ENCODE measurements at places on chromosomes 5 and 9.
A peak's percentile ranks its signal among the peaks of the same experiment; 100 is the strongest.

DNA sequence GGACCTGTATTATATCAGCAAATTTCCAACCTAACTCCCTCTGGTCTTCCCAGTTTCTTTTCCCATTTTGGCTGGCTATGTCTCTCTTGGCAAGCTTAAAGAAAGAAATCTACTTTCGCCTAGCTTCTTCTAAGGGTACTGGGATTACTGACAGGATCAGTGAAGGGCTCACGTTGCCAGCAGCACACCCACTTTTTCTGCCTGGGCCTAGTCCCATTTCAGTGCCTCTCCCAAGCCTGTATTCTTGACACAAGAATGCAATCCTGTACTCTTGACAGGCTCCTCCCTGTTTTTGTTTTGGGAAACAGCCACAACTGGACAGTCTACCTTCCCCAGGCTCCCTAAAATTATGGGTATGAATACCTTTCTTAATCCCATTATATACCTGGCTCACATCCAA is 170.5 kb downstream of the EPB41L4A start:
- peak; percentile 5 for DNase-seq

GRCh38 chr9:13139641-13140171 is 139.8 kb downstream of the MPDZ start:
- DNase-seq, result no peak

GRCh38 chr9:37192803-37193202 is 72.4 kb downstream of the ZCCHC7 start:
- no peak for DNase-seq

GRCh38 chr9:127237801-127238200 is 26.8 kb upstream of the GARNL3 start:
- no peak for DNase-seq

- no peak for DNase-seq
These were observed 95.8 kb downstream of the PLCXD3 start for GRCh38 chr5:41414598-41414997.

- DNase-seq, result no peak
These were observed 580 bp upstream of the PRRX2 start for GRCh38 chr9:129664746-129665388.

DNA sequence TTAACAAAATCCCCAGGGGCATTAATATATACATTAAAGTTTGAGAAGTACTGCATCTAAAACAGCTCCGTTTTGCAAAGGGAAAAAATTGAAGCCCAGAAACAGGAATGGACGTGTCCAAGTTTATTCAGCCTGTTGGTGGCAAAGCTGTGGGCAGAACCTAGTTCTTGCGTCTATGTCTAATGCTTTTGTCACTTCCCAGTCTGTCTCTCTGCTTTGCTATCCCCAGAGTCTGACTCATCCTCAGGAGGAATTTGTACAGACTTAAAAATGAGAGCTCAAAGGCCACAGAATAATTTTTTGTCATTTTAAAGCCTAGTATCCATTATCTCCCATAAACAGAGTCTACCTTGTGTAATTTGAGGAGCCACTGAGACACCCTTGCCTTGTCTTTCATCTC is 330.9 kb upstream of the GRIA1 start:
- DNase-seq, result no peak

- no peak for DNase-seq
These were observed 977 bp upstream of the PAM start for GRCh38 chr5:102753889-102754766.

GRCh38 chr5:146710348-146710747 is 168.2 kb downstream of the PPP2R2B start:
- no peak for DNase-seq

- no peak for DNase-seq
These were observed 10.4 kb upstream of the FIBCD1 start for GRCh38 chr9:130949188-130950038.

DNA sequence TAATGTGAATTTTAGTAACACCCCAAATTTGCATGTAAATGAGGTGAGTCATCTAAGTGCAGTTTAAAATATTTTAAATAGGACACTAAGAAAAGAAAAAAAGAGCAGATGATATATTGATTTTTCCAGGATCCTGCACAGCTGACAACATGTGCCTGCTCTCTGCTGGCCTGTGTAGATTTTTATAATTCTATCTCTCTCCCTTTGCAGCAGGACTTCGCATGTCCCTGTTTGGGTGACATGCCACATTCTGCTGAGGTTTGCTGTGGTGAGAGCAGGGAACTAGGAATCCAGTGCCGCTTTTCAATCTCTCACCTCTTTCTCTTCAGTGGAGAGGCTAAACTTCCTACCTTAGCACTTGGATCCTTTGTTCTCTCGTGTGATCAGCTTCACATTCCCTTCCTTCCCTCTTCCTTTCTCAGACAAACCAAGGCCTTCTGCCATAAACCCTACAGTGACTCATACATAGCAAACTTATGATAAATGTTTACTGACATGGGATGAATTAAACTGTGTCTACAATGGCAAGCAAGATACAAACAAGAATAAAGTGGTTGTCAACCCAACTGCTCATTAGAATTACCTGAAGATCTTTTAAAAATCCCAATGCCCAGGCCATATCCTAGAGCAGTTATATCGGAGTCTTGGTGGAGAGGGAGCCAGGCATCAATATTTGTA is 198.8 kb upstream of the EFNA5 start:
- DNase-seq, result no peak

- DNase-seq, result no peak
These were observed 61.5 kb downstream of the OSTF1 start for GRCh38 chr9:75149841-75150241.

- DNase-seq, result no peak
These were observed 504.5 kb downstream of the NFIB start for GRCh38 chr9:13809401-13809800.

DNA sequence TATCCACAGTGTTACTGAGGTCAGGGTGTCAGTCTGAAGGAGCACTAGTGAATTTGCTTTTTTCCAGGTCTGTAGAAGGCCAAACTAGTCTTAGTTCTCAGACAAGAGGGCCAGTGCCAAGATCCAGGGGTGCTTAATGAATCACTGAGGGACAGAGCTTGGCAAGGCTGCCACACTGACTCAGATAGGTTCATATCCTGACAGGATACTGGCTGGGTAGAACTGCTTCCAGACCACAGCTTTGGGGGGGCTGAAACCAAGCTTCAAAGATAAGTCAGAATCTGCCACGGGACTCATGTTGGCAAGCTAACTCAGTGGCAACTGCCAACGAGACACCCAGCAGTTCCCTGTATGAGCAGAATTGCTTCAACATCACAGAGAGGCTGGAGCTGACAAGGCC is 1125.4 kb downstream of the EFNA5 start:
- no peak for DNase-seq

DNA sequence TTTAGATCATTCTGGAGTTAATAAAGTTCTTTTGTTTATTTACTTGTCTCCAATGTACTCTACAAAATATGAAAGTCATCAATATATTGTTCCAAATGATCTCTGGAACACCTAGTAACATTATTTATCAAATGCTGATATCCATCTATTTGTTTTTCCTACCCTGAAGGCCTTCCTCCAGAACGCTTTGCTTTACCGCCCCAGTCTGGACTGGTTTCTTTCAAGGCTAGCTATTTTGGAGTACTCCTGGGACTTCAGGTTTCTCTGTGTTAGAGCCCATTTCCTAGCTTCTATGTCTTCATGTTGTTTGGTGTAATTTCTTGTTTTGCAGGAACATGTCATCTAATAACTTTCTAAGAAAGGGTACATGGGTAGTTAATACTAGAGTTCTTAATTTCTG is 9.6 kb downstream of the HCN1 start:
- no peak for DNase-seq

- no peak for DNase-seq
These were observed 2.5 kb downstream of the RNF145 start for GRCh38 chr5:159206818-159207217.

- DNase-seq, result no peak
These were observed 30.4 kb downstream of the TBC1D2 start for GRCh38 chr9:98225015-98225442.

DNA sequence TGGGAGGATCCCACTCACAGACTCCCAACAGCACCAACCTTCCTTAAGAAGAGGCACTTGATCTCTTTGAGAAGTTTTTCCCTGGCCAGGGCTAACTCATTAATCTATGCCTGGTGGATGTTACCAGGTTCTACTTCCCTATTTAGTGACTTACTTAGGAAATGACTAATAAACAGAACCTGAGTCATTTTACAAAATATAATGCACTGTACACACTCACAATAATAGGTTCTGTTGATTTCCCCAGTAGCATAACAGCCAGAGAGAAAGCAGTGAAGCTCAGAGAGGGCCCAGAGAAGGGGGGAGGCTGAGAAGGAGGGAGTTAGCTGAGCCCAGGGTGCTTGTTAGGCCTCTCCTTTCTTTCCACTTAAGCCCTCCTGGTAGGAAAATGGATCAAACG is 27.1 kb downstream of the FRMD3 start:
- no peak for DNase-seq

- no peak for DNase-seq
These were observed 79.1 kb upstream of the FSTL4 start for GRCh38 chr5:133691448-133691847.

GRCh38 chr9:78272307-78272706 is 24.6 kb upstream of the PSAT1 start:
- no peak for DNase-seq

DNA sequence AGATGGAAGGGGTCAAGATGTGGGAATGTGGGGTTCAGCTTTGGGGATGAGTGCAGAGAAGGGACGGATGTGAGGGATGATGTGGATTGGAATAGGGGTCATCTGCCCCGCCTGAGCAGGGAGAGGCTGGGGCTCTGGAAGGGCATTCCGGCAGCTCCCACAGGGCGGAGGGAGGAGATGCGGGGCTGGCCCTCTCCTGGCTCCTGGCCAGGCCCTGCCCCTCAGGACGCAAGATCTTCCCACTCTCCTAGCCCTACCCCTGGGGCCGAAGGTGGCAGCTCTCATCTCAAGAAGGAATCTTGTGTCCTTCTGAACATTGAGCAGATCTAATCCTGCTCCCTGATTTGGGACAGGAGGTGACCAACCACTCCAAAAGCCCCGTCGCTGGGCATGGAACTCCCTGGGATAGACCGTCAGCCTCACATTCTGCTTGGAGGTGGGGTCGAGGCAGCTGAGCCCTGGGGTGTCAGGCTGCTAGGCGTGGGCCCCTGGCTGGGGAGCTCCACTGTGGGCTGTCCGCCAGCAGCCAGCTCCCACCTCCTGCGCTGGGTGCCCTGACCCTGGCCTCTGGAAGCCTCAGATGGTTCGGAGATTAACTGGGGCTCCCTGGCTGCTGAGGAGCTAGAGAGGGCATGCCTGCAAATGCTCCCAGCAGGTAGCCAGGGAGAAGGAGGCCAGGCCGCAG is 125.2 kb downstream of the ZNF354C start:
- no peak for DNase-seq

GRCh38 chr5:149656576-149657182 is 73.4 kb upstream of the PPARGC1B start:
- DNase-seq, result no peak

- DNase-seq, result no peak
These were observed 112.2 kb downstream of the FOXD1 start for GRCh38 chr5:73336366-73336765.

DNA sequence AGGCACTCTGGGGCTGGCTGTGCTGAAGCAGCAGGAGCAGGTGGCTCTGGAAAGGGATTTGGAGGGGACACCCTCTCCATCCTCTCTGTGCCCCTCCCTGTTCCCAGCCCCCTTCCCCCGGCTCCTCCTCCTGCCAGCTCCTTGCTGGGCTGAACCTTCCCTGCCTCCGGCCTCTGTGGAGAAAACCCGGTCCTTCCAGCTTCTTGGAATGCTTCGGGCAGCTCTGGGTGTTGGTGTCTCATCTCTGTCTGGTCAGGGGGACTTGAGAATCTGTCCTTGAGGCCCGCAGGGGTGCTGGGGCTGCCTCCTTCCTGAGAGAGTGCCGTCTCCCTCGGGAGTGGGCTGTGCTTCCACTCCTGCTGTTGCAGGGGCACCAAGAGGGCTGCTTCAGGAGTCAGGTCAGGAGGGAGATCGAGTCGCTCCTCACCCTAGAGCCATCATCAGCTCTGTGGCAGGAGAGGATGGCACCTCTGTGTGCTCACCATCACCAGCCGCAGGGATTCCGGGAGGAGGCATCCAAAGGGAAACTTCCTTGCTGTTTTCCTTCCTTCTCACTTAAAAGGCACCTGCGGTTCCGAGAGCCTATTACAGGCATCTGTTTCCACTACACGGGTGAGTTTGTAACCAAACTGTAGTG is 30.6 kb downstream of the NDUFS6 start:
- DNase-seq, result no peak

- DNase-seq, result no peak
These were observed 27.7 kb upstream of the TAS2R1 start for GRCh38 chr5:9657819-9658218.

- DNase-seq, result no peak
These were observed 214.4 kb downstream of the PLK2 start for GRCh38 chr5:58245476-58245840.

- no peak for DNase-seq
These were observed 20.2 kb downstream of the GRAMD2B start for GRCh38 chr5:126443374-126443851.

GRCh38 chr9:121485623-121486022 is 14.0 kb downstream of the GGTA1 start:
- DNase-seq, result no peak

GRCh38 chr5:90473396-90474234 is 956 bp downstream of the MBLAC2 start:
- DNase-seq, result peak; percentile 45

DNA sequence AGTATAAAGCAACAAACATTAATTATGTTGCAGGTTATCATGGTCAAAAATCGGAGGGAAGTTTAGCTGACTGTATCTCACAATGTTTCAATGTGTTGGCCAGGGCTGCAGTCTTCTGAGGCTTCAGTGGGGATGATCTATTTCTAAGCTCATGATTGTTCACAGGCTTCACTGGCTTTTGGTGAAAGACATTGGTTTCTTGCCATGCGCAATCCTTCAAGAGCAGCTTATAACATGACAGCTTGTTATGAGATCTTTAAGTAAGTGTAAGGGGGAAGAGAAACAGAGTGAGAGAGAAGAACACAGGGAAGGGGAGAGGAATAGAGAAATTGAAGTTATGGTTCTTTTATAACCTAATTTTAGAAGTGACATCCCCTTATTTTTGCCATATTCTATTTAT is 385.9 kb upstream of the CHD1 start:
- DNase-seq, result no peak

- DNase-seq, result no peak
These were observed 66.1 kb downstream of the TRPM6 start for GRCh38 chr9:74821636-74822035.

DNA sequence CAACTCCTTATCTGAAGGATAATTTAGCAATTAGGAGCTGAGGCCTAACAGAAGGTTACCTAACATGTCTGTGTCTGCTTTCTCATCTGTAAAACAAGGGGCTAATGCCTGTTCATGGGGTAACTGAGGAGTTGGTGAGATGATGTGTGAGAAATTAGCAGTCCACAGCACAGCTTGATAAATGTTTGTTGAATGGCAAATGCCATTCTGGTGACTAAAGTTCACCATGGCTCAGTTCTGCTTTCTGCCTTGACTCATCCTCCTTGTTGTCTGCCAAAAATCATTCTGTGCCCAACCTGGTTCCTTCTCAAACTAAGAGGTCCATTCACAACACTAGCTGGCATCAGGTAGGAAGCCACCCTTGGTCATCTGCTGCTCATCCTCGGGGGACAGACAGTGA is 552.0 kb upstream of the KLF4 start:
- DNase-seq, result no peak

GRCh38 chr9:14883310-14883944 is 26.8 kb downstream of the FREM1 start:
- no peak for DNase-seq

All from NCI-H2227 treated with DMSO at 0.1 percent for 48 hours (cell line).